ENCODE measurements at places on chromosomes 7 and 10.

DNA sequence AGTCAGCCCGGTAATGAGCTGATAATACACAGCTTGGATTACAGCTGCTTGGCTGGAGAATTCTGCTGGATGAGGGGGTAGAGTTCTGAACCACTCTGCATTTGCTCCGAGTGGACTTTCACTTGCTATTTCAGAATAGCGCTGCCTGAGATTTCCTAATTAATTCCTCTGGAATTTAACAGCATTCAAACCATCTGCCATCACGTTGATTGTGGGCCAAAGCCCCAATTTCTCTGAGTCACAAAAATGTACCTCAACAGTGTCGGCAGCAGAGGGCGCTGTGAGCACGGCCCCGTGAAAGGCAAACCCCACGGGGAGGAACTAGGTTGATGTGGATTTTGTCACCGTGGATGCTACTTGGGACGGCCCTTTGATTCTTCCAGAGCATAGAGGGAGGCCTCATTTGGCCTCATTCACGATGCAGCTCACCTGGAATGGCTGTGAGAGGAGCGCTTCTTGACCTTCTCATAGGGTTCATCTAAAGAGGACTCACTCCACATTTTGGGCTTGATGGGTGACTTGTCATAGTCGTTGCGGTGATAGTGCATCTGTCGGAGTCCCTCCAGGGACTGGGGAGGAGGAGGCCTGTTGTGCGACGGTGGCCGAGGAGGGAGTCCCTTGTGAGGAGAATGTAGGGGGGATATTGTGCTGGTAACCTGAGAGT, 73.3 kb downstream of the PRPF18 start:
- DNase-seq, result peak; percentile 59

DNA sequence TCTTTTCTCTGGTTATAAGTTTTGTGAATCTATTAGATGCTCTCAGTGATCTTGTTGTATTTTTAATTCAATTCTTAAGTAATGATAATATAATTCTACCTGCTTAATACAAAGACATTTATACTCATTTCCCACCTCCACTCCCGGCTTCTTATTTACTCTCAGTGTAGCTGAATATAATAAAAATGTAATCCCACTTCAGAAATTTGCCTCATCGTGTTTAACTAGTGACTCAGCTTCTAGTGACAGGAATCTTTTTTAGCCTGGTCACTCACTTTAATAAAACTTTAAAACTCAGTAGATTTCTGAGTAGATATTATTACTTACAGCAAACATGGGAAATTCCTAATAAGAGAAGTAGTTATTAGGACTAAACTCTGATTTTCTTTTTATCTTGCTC, 1506.2 kb upstream of the LRRTM3 start:
- no peak for DNase-seq

GRCh38 chr10:130428936-130429335, 292.7 kb downstream of the GLRX3 start:
- DNase-seq, result no peak

DNA sequence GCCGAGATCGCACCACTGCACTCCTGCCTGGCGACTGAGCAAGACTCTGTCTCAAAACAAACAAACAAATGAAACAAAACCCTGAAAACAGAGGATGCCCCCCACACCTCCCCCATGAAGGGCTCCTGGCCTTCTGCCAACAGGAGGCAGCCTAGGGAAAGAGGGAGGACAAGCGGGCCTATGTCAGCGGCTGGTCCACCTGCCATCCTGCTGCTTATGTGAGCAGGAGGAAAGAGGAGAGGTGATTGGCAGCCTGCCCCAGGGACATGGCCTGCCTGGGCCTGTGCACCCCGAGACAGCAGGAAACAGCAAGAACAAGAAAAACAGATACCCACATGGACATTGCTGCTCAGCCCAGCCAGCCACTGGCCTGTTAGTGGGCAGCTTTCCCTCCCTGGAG, 9.1 kb upstream of the ZNF316 start:
- DNase-seq, result no peak

DNA sequence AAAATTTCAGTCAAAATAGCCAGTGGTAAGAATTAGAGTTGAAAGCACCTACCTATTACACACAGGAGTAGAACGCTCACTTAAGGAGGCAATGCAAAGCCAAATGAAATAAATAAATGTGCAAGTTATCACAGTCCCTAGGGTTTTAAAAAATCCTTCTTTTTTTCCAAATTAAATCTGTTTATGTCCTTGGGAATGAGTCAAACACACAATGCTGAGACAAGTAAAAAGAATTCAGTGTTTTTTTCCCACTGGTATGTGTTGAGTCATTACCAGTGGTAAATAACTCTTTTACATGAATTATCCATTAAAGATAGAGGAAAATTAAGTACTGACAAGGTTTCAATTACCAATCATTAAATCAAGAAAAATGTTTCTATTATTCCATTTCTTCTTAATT, 438.6 kb downstream of the TNS3 start:
- DNase-seq, result no peak

DNA sequence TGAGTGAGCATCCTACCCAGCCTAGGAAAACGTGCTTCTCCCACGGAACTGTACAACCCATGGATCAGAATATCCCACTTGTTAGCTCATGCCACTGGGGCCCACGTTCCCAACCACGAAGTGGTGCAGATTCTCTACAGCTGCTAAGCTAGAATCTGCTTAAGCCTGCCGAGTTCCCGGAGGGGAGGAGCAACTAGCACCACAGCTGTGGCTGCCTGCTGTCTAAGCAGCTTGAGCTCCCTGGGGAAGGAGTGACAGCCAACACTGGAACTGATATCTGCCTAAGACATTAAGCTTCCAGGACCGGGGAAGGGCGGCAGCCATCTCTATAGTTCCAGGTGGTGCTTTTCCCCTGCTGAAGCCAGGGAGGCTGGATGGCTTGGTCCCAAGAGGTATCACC, 334.7 kb upstream of the CHRM2 start:
- no peak for DNase-seq

DNA sequence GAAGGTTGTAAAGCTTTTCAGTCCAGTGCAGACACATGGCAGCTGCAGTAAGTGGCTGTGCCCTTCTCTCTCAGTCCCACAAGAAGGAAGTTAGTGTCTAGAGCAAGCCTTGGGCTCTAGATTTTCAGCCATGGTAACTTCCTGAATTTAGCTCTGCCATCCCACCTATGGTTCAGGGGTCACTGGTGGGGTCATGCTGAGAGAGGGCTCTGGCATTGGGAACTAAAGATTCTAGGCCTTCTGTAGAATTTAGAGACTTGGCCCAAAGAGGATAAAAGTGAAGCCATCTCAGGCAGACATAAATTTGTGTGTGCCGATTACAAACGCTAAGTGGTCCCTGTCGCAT, 113.5 kb downstream of the COL13A1 start:
- DNase-seq, result no peak

- DNase-seq, result no peak
Observed at GRCh38 chr10:99765672-99766301, 16.7 kb upstream of the ABCC2 start.

DNA sequence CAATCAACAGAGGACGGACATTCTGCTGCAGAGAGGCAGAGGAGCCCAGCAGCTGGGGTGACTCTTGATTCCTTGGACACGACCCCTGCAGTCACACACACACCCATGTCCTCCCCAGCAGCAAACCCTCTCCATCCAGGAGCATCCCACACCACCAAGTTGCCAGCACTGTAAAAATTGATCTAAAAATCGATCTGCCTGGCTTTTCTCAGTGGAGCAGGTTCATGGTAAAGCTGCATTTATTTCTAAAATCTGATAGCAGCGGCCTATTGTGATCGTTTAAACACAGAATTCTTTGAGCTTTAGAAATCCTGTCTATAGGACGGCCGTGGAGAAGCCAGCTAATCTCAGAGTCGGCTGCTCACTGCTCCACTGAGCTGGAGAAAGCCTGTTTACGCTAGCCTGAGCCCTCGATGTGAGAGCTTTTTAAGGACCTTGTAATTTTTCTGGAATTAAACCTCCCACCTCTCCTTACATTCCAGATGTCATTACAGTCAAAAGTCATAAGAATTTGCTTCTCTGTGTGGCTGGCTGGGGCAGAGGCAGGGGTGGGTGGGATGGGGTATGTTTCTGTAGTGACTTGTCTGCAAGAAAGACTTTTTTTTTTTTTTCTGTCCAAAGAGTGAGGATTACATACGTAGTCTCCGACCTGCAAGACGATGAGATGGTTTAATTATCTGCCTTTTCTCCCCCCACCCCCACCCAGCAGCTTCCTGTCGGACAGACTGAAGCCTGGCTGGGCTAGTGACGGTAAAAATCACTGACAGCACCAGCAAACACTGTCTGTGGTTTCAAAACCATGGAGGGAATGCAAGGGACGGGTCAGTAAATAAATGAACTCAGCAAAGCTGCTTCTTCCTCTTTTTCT, 31.6 kb downstream of the TRIM8 start:
- no peak for DNase-seq

GRCh38 chr7:137992550-137993394, 9.1 kb downstream of the CREB3L2 start:
- peak; percentile 8 for DNase-seq

DNA sequence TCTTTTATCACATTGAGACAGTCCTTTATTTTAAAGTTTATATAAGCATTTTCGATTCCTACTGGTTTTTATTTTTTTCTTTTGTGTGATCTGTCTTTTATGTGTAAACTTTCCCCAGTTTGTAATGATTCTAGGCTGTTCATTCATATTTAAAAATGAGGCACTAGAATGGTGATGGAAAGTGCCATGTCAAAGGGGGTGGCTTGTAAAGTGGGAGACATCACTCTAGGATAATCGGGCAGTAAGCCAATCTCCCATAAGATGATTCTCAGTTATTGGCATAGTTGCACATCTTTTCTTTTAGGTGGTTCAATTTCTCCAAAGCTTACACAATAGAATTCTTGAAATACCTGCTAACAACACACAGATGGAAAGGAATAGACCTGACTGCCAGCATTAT, 90.4 kb downstream of the ABCA13 start:
- DNase-seq, result no peak

DNA sequence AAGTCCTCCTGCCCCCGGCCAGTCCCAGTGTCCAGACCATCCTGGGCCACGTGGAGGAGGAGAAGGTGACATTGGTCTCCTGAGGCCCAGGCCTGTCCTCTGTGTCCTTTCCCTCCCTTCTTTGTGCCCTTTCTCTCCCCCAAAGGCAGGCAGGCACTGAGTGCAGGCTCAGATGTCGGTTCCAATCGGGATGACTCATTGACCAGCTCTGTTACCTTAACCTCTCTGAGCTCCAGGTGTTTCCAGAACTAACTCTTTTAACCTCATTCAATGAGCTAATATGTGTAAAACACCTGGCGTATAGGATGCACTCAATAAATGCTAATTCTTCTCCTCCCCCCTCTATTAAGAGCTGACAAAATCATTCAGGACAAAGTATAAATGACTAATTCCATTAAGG, 25.7 kb downstream of the MACROH2A2 start:
- DNase-seq, result no peak
